Activated naive CD8-positive, alpha-beta T cell treated with anti-CD3 and anti-CD28 coated beads, Interleukin-2, amount 10 ng/mL, durations not matched to agents 7 days and 5 days (primary cell): ENCODE measurements at places on chromosomes 12 and 14. TPM values are rescaled to one million over a fixed set of nuclear protein-coding genes. Genes with fewer than 3 reads are reported as not detected.

DNA sequence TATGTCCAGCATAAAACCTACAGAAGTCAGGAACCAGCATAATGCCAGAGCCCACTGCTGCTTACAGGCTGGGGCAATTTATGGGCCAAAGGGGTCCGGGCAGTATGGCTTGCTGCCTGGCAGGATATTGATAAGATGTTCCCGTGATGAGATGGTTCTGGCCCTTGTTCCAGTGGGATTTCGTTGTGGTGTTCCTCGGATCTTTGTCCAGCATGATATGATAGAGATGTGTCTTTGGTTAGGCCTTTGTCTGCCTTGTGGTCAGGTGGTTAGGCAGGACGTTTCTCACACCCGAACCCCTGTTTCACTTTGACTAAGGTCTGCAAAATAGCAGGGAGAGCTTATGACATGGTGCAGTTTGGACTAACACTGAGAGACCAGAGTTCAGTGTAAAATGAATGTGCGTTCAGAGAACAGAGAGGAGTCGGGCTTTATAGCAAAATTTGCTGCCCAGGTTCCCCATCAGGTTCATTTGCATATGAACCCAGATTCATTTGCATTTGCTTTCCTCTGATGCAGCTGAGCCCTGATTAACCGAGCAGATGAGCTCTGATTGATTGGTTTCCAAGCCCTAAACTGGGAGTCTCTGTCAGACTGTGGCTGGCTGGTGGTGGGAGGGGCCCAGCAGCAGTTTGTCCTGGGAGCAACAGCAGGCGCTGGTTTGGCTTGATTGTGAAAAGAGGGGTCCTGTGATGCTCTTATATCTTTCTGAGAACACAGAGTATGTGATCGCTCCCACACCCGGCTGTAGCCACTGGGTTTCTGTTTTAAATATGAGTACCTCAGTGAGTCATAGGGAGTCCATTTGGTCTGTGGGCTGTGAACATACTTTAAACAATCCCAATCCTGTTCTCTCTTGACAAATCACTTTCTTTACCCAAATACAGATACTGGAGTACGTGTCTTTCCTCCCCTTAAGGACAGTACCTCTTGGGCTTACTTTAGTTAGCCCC lies 156.3 kb upstream of the PZP start:
- H3K4me1 ChIP-seq, result peaks cover 34% of the 10 kb centered on the region
- peak overlapping the region; percentile 53 for H3K4me3 ChIP-seq
- peaks cover 2% of the 10 kb centered on the region for H3K36me3 ChIP-seq

- H3K27ac ChIP-seq, result no peak overlapping the region
- H3K4me1 ChIP-seq, result no peaks in the 10 kb centered on the region
- H3K36me3 ChIP-seq, result no peaks in the 10 kb centered on the region
- H3K4me3 ChIP-seq, result no peak overlapping the region
Observed at GRCh38 chr12:18753481-18754123, 15.7 kb downstream of the CAPZA3 start.

DNA sequence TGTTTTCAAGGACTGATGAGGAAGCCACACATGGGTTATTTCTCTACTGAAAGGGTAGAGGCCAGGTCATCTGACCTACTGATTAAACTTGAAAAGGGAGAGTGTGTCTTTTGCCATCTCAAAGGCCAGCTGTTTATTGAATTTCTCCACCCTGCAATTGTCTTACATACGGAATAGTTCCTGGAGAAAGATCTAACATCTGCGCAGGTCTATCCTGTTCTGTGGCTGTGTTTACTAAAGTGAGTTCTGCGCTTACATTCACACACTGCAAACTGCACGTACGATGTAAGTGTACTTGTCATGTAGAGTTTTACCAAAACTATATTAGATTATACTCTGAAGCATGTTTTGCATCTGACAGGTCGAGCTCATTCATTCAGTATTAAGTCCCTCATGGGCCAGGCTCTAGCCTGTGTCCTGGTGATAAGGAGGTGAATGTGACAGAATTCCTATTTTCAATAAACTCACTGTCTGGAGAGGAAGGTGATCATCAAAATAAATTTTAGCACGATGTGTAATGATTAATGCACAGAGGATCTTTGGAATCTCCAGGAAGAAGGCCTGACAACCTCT lies 96.6 kb downstream of the PRKCH start:
- DNase-seq, result no peak
- peaks cover 72% of the 10 kb centered on the region for H3K4me1 ChIP-seq
- H3K27me3 ChIP-seq, result no peaks in the 10 kb centered on the region
- peaks cover 38% of the 10 kb centered on the region for H3K36me3 ChIP-seq
- peak overlapping the region; percentile 61 for H3K4me3 ChIP-seq
- peak overlapping the region; percentile 80 for H3K27ac ChIP-seq

DNA sequence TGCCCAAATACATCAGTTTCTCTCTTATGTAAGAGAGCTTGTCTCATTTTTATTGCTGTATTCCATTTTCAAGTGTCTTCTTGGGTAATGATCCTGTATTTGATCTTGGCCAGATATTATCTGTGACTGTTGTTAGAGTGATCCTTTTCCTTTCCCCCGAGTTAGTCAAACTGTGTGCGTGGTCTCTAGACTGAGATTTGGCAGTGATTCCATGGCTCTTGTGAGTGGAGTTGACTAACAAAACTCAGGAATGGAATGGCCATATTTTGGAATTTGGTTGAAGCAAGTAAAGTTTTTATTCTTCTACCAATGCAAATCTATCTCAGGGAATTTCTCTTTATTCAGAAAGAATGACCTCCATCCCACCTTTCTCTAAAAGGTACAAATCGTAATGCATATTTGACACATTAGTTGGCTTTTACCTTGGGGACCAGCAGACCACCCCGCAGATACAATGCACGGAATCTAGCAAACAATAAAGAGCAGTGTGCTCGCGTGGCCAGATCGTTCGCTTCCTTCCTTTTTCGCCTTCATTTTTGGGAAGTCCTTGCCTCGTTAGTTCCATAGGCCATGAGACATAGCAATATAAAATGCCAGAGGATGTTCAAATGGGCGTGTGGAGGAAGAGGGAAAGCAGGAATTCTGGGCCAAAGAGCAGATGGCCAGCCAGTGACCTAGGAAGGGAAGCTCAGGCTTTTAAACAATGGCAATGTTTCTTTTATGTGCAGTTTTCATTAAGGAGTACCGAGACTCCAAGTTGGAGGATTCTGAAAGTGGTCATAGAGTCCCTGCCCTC lies 24.4 kb downstream of the ETV6 start:
- peaks cover 12% of the 10 kb centered on the region for H3K36me3 ChIP-seq
- no peaks in the 10 kb centered on the region for H3K27me3 ChIP-seq
- no peak overlapping the region for H3K4me3 ChIP-seq
- no peak overlapping the region for H3K27ac ChIP-seq
- no peak for DNase-seq

GRCh38 chr12:61521258-61521657 lies 738.9 kb upstream of the USP15 start:
- no peaks in the 10 kb centered on the region for H3K27me3 ChIP-seq
- H3K27ac ChIP-seq, result no peak overlapping the region
- no peaks in the 10 kb centered on the region for H3K36me3 ChIP-seq
- H3K4me1 ChIP-seq, result no peaks in the 10 kb centered on the region
- no peak overlapping the region for H3K4me3 ChIP-seq
- DNase-seq, result no peak

DNA sequence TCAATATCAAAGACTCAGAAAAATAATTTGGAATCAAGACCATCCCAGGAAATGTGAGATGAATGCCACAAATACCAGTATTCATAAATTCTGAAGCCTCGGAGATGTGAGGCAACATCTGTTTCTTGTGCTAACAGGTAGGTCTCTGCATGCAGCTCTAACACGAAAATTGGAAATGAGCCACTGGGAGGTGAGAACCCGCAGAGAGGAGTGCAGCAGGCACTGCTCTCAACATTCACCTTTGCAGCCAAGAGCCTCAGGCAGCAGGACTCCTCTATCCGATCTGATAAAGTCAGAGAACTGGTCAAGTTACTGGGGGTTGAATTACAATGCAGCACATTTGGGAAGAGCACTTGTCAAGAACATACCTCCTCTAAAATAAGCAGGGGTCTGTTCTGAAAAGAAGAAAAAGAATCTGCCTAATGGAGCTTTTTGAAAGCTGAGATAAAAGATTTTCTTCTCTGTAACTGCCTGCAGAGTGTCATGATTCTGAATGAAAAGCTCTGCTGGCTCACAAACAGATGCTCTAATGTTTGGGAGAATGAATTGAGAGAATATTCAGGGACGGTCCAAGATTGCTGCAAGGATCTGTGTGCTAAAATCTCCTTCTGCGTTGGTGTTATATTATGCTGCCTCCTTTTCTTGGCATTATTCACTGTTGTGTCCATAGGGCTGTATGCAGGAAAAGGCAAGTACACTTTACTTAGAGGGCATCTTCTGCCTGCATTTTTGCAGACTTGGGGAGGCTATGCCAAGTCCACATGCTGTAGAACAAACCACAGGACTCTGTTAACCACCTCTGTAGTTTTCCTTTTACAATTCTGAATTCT lies 209.6 kb upstream of the KRR1 start:
- H3K4me1 ChIP-seq, result peaks cover 19% of the 10 kb centered on the region
- no peaks in the 10 kb centered on the region for H3K27me3 ChIP-seq
- no peak overlapping the region for H3K27ac ChIP-seq
- DNase-seq, result no peak
- no peak overlapping the region for H3K4me3 ChIP-seq

- DNase-seq, result no peak
- peaks cover 37% of the 10 kb centered on the region for H3K36me3 ChIP-seq
- no peaks in the 10 kb centered on the region for H3K27me3 ChIP-seq
- no peak overlapping the region for H3K27ac ChIP-seq
- no peaks in the 10 kb centered on the region for H3K4me1 ChIP-seq
Observed at GRCh38 chr12:113173081-113173698, 12.1 kb downstream of the DDX54 start.

GRCh38 chr12:111368291-111368787 lies 556 bp downstream of the PHETA1 start:
- peaks cover 6% of the 10 kb centered on the region for H3K4me1 ChIP-seq
- peaks cover 4% of the 10 kb centered on the region for H3K27me3 ChIP-seq
- H3K27ac ChIP-seq, result no peak overlapping the region

Gene ADCY4
- 4.4 TPM for total RNA-seq

Gene REM2
- total RNA-seq, result 1.2 TPM

Gene NFE2
- not detected for total RNA-seq

Gene SOX5
- total RNA-seq, result not detected

- H3K4me3 ChIP-seq, result no peak overlapping the region
- H3K4me1 ChIP-seq, result peaks cover 10% of the 10 kb centered on the region
- DNase-seq, result no peak
- no peak overlapping the region for H3K27ac ChIP-seq
- H3K27me3 ChIP-seq, result no peaks in the 10 kb centered on the region
Observed at GRCh38 chr14:99156090-99156425, 115.9 kb downstream of the BCL11B start.

DNA sequence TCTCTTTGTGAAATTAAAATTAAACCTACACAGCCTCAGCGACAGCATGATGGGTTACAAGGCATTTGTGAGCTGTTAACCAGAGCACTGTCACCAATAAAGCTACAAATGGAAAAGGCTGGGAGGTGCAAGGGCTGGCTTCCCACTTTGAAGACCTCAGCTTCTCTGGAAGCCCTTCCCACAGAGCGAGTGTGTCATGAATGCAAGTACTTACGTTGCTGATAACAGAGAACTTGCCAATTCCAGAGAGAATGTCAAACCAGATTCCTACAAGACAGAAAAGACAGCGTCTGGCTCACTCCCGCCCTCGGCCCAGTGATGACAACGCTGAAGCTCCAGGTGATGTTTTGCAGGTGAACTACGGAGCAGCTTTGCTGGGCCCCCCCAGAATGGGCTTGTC lies 145.8 kb downstream of the NTF3 start:
- no peaks in the 10 kb centered on the region for H3K36me3 ChIP-seq
- H3K27me3 ChIP-seq, result no peaks in the 10 kb centered on the region
- no peaks in the 10 kb centered on the region for H3K4me1 ChIP-seq
- H3K4me3 ChIP-seq, result no peak overlapping the region
